ENCODE measurements at places on chromosomes 6 and 20.

DNA sequence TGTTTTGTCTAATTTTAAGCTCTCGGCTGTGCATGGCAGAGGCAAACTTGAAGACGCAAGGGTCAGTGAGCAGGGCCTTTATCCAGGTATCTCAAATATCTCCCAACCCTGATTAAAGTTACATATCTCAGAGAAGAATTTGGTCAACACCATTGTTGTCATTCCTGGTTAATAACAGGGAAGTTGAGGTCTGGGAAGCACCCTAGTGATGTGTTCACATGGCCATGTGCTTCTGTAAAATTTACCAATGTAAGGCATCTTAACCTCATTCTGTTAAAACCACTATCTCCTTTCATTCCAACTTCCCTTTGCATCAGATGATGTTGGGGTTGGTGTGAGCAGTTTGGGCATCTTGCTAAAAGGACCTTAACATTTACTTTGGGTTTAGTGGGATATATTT is 4.0 kb upstream of the FAM110A start:
- H3K36me3 ChIP-seq, result no peaks in the 10 kb centered on the region
- DNase-seq, result no peak
- no peaks in the 10 kb centered on the region for H3K27me3 ChIP-seq

- DNase-seq, result no peak
- no peak overlapping the region for H3K27ac ChIP-seq
- no peaks in the 10 kb centered on the region for H3K27me3 ChIP-seq
- no peaks in the 10 kb centered on the region for H3K4me1 ChIP-seq
Measured at GRCh38 chr6:15152700-15153099, 93.2 kb upstream of the JARID2 start.

DNA sequence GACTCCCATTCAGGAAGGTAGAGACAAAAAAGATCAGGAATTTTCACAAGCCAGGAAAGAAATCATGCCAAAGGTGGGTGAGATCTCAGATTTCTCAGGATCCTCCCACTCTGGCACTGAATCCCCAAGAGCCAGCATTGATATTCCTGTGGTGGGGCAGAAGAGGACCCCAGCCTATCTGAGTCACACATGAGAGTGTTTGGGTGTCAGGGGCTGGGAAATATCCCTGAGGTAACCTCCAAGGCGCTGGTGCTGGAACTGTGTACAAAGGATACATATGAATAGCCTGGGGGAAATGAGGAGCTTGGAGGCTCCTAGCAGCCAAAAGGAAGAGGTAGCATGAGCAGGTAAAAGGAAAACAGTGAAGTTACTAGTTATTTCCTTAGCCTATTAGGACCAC is 369.4 kb downstream of the BTBD9 start:
- no peaks in the 10 kb centered on the region for H3K36me3 ChIP-seq
- no peaks in the 10 kb centered on the region for H3K27me3 ChIP-seq
- peaks cover 9% of the 10 kb centered on the region for H3K4me1 ChIP-seq
- no peak overlapping the region for H3K4me3 ChIP-seq
- DNase-seq, result no peak

GRCh38 chr6:91751526-91751925 is 1164.7 kb upstream of the MAP3K7 start:
- no peaks in the 10 kb centered on the region for H3K4me1 ChIP-seq
- no peaks in the 10 kb centered on the region for H3K27me3 ChIP-seq
- DNase-seq, result no peak
- H3K4me3 ChIP-seq, result no peak overlapping the region
- no peaks in the 10 kb centered on the region for H3K36me3 ChIP-seq

DNA sequence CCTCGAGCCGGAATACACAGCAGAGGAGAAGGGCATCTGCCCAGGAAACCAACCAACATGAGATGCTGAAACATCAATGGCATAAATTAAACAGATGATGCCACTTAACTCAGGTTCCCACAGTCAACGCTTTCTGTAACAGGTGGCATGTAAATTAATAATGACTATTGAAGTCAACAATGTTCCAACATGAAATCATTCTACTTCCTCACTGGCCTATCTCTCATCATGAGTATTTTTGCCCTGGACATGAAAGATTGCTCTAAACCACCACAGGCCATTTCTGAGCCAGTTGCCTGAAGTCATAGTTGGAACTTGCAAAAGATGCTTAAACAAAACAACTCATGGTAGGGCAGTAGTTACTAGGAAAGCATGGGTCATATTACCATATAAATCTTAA is 397.9 kb upstream of the JARID2 start:
- H3K4me1 ChIP-seq, result no peaks in the 10 kb centered on the region
- no peak overlapping the region for H3K4me3 ChIP-seq
- DNase-seq, result no peak
- H3K27me3 ChIP-seq, result no peaks in the 10 kb centered on the region
- H3K27ac ChIP-seq, result no peak overlapping the region

GRCh38 chr6:255041-255750 is 37.1 kb upstream of the DUSP22 start:
- H3K4me1 ChIP-seq, result peaks cover 61% of the 10 kb centered on the region
- peak overlapping the region; percentile 68 for H3K27ac ChIP-seq
- no peak for DNase-seq
- no peak overlapping the region for H3K4me3 ChIP-seq
- no peaks in the 10 kb centered on the region for H3K36me3 ChIP-seq

GRCh38 chr6:45535933-45536332 is 158.2 kb upstream of the SUPT3H start:
- no peak for DNase-seq
- H3K36me3 ChIP-seq, result peaks cover 18% of the 10 kb centered on the region
- no peaks in the 10 kb centered on the region for H3K27me3 ChIP-seq
- peaks cover 6% of the 10 kb centered on the region for H3K4me1 ChIP-seq
- H3K27ac ChIP-seq, result no peak overlapping the region
- H3K4me3 ChIP-seq, result no peak overlapping the region

GRCh38 chr20:3247638-3248037 is 8.6 kb upstream of the SLC4A11 start:
- H3K36me3 ChIP-seq, result no peaks in the 10 kb centered on the region
- H3K4me3 ChIP-seq, result no peak overlapping the region
- peaks cover 5% of the 10 kb centered on the region for H3K4me1 ChIP-seq
- peaks cover 25% of the 10 kb centered on the region for H3K27me3 ChIP-seq
- no peak for DNase-seq

- no peak overlapping the region for H3K4me3 ChIP-seq
- peak; percentile 35 for DNase-seq
- H3K4me1 ChIP-seq, result peaks cover 3% of the 10 kb centered on the region
- no peaks in the 10 kb centered on the region for H3K27me3 ChIP-seq
Measured at GRCh38 chr6:109595998-109596397, 95.0 kb downstream of the AK9 start.

- H3K36me3 ChIP-seq, result no peaks in the 10 kb centered on the region
- no peak overlapping the region for H3K27ac ChIP-seq
- no peak for DNase-seq
- H3K4me1 ChIP-seq, result no peaks in the 10 kb centered on the region
- no peak overlapping the region for H3K4me3 ChIP-seq
Measured at GRCh38 chr6:68976260-68976659, 341.2 kb downstream of the ADGRB3 start.

DNA sequence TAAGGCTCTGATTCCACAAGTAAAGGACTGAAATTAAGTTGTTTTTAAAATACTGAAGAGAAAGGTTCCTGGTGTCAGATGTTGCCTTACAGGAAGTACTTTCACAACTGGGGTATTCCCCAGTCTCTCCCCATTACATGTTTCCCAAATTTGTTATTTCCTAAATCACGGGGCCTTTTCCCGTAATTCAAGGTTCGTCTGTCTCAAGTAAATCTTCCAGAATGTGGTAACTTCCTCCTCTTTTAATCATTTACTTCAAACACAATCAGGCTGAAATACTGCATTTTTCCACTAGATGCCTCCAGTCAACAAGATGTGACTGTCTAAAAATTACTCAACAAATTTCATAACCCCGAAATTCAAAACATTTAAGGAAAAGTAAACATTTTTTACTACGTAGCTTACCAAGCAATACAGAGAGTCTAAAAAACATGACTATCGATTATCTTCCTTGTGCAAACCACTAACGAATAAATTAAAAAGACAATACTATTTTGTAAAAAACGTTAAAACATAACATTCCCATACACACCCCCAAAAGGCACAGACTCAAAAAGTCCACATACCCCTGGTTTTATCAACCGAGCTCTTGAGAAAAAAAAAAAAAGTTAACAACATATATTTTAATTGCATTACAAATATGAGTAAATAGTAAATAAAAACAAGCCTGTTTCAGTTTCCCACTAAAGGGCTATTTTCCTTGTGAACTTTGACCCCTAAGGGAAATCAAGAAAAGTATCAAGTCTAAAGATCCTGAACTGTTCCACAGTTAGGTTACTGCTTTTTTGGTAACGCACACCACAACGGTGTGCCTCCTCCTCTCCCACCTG is 1.7 kb downstream of the SOD2 start:
- H3K27me3 ChIP-seq, result no peaks in the 10 kb centered on the region
- peak overlapping the region; percentile 88 for H3K4me3 ChIP-seq
- peaks cover 47% of the 10 kb centered on the region for H3K4me1 ChIP-seq
- peak overlapping the region; percentile 93 for H3K27ac ChIP-seq

DNA sequence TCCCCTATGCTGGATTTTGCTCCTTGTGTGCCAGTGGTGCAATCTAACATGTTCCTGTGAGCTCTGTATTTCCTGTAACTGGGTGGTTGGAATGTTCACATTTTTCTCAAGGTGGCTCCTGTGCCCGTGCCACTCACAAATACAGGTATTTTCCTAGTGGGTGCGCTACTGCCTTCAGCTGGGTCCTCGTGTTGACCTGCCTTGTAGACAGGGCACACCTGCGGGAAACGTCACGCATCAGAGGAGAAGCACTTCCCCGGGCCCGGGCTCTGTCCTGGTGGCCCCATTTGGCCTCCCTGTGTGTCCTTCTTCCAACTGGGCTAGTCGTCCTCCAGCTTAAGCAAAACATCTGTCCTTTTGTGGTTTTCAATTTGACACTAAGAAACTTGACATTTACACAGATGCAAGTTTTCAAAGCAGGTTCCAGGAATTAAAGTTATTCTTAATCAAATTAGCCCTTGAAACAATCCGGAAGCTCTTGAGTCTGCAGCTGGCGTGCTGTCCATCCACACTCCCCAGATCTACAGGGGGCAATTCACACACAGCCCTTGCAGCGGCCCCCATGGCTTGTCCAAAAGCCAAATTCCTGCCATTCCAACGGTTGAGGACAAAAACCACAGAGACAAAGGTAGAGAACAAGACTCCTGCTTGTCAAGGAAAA is 275.1 kb downstream of the CDC5L start:
- H3K27ac ChIP-seq, result no peak overlapping the region
- H3K4me1 ChIP-seq, result peaks cover 6% of the 10 kb centered on the region
- DNase-seq, result no peak
- no peak overlapping the region for H3K4me3 ChIP-seq

DNA sequence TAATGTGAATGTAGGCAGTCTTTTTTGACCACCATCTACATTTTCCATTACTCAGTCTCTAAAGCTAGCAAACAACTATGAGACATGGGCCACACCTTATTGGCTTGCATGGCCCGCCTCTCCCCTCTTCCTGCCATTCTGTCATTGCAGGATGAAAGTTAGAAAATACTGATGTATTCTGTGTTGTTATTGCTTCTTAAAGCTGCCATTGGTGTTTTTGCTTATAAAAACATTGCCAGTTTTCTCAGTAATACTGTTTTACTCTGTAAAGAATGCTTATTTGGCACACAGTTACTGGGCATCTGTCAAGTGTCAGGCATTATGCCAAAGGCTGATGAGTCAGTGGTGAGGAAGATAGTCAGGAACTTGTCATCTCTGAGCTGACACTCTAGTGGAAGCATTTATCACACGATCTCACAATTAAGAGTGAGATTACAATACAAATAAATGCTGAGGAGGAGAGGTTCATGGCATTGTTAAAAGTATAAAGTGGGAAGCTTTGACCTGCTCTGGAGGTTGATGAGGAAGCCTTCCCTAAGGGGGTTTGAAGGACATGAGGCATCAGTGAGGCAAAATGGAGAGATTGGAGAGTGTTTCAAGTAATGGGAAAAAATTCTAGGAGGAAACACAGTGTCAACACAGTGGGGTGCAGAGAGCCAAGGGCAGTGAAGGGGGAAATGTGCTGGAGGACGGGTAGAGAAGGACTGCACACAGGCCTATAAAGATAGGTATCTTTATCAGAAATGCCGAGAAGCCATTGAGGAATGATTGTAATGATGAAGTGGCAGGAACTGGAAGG is 14.7 kb downstream of the KLHL32 start:
- H3K27me3 ChIP-seq, result no peaks in the 10 kb centered on the region
- H3K4me1 ChIP-seq, result peaks cover 8% of the 10 kb centered on the region
- no peak overlapping the region for H3K4me3 ChIP-seq
- no peaks in the 10 kb centered on the region for H3K36me3 ChIP-seq

DNA sequence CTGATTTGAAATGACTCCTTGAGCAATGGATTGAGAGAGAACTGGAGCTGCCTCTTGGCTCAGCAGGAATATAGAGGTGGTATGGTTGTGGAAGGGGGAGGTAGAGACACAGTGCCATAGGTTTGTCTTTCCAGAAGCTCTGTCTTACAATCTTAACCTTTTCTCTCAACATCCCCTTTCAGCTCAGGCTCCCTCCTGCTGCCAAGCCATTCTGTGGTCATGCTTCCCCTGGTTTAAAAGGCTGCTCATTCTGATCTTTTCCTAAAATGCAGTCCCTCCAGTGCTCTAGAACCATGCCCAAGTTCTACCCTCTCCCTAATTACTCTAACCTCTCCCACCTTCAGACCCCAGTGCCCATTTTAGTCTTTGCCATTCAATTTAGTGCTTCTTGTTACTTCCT is 517.9 kb upstream of the MARCKS start:
- no peaks in the 10 kb centered on the region for H3K4me1 ChIP-seq
- H3K27ac ChIP-seq, result no peak overlapping the region
- H3K4me3 ChIP-seq, result no peak overlapping the region
- H3K27me3 ChIP-seq, result no peaks in the 10 kb centered on the region
- H3K36me3 ChIP-seq, result no peaks in the 10 kb centered on the region

- H3K27ac ChIP-seq, result no peak overlapping the region
- no peaks in the 10 kb centered on the region for H3K4me1 ChIP-seq
- no peak for DNase-seq
- H3K27me3 ChIP-seq, result no peaks in the 10 kb centered on the region
Measured at GRCh38 chr6:7899889-7900213, 10.7 kb downstream of the TXNDC5 start.
